Activated T-cell treated with anti-CD3 and anti-CD28 coated beads, Interleukin-2, amount 50 U/mL, for 72 hours (primary cell): ENCODE measurements at places on chromosomes 12 and 14. TPM values are rescaled to one million over a fixed set of nuclear protein-coding genes. Genes with fewer than 3 reads are reported as not detected.
A peak's percentile ranks its signal among the peaks of the same experiment; 100 is the strongest.

- no peak for DNase-seq
Observed at GRCh38 chr12:116184763-116185162, 92.7 kb downstream of the MED13L start.

DNA sequence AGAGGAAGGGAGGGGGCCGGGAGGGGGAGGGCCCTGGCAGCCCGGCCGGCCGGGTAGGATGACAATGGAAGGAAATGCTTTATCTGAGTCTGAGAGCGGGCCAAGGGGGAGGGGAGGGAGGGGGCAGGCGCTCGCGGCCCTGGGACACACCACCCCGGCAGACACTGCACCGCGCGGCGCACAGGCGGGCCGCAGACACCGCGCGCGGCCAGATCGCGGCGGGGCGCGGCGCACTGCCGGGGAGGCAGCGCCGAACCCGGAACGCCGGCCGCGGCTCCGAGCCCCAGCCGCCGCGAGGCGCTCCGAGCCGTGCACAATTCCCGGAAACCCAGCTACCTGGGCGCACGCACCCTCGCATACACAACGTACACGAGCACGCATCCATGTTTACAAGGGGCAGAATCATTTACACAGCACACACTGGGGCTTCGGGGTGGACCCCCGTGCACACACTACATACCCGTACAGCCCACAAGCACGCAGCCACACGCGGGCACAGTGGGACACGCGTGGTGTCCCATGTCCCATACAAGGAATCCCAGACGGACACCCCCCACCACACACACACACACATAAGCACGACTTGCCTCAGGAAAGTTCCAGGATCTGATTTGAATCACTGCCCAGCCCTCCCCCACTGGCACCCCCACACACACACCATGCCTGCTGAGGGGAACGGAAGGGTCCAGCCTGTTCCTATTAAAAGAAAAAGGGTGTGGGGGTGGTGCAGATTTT lies at the start of gene HDAC7:
TSS of gene HDAC7 (minus strand) at position 8 of the 735 bp plus-strand sequence. CDS start 118 bp downstream, outside the sequence.
- DNase-seq: peak; percentile 71

GRCh38 chr14:96273629-96274028 lies 17.6 kb downstream of the BDKRB1 start:
- DNase-seq: no peak

DNA sequence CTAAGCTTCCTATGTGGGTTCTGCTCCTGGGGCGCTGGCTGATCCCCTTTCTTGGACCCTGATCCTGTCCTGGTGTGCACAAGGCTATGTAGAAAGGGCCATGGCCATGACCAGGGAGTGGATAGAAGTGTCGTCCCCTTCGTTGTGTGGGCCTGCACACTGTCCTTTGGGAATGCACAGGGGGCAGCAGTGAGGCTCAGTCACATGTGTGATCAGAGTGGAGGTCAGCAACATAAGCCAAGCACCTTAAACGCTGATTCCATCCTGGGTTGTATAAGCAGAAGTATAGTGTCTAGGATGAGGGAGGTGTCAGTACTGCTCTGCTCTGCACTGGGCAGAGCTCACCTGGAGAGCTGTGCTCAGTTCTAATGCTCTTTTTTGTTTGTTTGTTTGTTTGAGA lies 48.4 kb downstream of the ESRRB start:
- DNase-seq: no peak

DNA sequence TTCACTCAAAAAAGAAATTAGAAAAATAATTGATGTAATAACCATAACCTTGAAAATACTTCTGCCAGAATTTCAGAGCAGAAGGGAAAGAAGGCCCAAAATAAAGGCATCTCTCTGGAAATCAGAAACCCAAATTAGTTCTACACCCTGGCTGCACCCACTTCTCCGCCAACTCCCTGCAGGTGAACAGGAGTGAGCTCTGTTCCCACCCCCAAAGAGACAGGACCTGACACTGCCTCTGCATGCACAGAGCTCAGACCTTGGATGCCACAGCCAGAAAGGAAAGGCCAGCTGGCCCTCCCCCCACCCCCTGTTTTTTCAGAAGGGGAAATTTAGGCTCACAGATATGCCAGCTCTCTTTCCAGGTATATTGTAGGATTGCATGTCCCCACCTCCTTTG lies 228.2 kb downstream of the BCL11B start:
- no peak for DNase-seq

GRCh38 chr12:3119756-3120601 lies 42.8 kb downstream of the TSPAN9 start:
- DNase-seq: no peak

DNA sequence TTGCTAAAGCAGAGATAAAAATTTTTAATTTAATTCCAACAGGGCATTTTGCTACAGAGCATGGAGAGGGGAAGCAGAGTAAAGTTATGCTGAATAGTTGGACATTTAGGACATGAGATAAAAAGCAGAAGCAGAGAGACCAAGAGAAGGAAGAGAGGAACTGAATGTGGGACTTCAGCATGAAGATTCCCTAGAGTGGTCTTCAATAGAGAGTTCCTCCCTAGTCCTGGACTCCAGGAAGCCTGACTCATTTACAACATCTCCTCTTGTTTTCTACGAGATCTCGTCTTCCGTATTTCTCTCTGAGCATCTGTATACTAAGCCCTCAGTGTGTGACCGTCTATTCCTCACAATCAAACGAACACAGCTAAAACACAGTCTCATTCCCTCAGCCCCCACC lies 35.2 kb upstream of the IFT81 start:
- no peak for DNase-seq

- no peak for DNase-seq
Observed at GRCh38 chr14:58200480-58200841, 512 bp downstream of the ACTR10 start.

DNA sequence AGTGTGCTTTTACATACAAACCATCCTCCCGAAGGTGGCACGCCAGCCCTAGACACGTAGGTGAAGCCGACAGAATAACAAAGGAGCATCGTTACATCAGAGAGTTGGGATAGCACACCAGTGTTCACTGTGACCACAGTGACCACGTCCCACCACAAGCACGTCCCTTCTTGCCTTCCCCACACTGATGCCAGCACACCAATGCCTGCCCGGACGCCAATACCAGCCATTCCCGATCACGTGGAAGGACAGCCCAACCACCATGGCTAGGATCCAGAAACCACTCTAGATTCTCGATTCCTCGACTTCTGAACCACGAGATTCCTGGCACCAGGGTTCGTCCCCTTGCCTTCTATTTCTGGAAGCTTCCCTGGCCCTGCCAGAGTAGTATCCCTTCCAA lies 48.0 kb upstream of the GPR68 start:
- DNase-seq: no peak

GRCh38 chr12:75579552-75579951 lies 68.1 kb upstream of the KRR1 start:
- DNase-seq: no peak

DNA sequence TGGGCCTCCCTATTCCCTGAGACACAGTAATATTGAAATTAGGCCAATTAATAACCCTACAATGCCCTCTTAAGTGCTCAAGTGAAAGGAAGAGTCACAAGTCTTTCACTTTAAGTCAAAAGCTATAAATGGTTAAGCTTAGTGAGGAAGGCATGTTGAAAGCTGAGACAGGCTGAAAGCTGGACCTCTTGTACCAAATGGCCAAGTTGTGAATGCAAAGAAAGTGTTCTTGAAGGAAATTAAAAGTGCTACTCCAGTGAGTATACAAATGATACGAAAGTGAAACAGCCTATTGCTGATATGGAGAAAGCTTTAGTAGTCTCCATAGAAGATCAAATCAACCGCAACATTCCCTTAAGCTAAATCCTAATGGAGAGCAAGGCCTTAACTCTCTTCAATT lies 140.8 kb downstream of the PTCSC3 start:
- no peak for DNase-seq

DNA sequence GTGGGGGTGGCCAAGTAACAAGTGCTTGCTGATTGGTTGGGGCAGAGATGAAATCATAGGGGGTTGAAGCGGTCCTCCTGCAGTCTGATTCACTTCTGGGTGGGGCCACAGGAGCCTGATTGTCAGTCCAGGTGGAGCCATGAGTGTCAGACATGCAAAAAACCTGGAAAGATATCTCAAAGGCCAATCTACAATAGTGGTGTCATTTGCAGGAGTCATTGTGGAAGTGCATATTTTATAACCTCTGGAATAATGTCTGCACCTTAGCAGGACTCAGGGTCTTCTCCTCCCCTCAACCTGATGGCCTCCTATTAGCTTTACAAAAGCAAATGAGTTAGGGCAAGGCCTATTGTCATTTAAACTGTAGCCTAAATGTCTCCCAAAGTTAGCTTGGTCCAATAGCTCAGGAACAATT lies 241.4 kb downstream of the NUAK1 start:
- no peak for DNase-seq

DNA sequence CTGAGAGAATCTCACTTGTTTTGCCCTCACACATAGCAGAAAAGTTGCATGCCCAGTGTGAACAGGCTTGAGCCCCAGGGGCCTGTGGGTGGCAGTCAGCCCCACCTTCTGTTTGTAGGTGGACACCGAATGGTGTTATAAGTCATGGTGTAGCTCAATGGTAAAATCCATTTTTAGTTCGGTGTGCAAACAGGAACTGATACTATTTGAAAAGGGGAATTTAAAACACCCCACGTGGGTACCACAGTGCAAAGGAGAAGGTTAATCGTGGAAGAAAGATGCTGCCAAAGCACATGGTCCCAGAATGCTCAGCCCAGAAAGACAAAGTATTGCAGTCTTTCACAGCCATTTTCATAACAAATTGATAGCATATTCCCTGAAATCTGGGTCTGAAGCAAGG lies 71.8 kb upstream of the GZMB start:
- no peak for DNase-seq

Gene TCL1B
- not detected for total RNA-seq

Gene TCL1A
- total RNA-seq: 0.29 TPM

Gene MYRFL
- not detected for total RNA-seq

Gene GLIPR1L1
- total RNA-seq: not detected

Gene IFNG-AS1
- not detected for total RNA-seq

Gene KRT3
- not detected for total RNA-seq

Gene BIN2
- total RNA-seq: 102 TPM

Gene ACVRL1
- not detected for total RNA-seq

Gene SLC6A12
- 0.70 TPM for total RNA-seq

Gene PSEN1
- 40.1 TPM for total RNA-seq

Gene TAS2R10
- total RNA-seq: 0.63 TPM

Gene TRIAP1
- 68.0 TPM for total RNA-seq

Gene ACRBP
- 5.2 TPM for total RNA-seq
